CD4-positive, alpha-beta memory T cell (primary cell): ENCODE measurements at places on chromosomes 1 and 21.

GRCh38 chr1:175157200-175157599 lies 35.4 kb downstream of the KIAA0040 start:
- DNase-seq, result no peak
- H3K4me1 ChIP-seq, result peaks cover 13% of the 10 kb centered on the region
- H3K27ac ChIP-seq, result no peak overlapping the region
- no peak overlapping the region for H3K4me3 ChIP-seq
- H3K36me3 ChIP-seq, result peaks cover 13% of the 10 kb centered on the region
- no peaks in the 10 kb centered on the region for H3K27me3 ChIP-seq

GRCh38 chr1:208154040-208154439 lies 90.1 kb downstream of the PLXNA2 start:
- H3K4me1 ChIP-seq, result no peaks in the 10 kb centered on the region
- no peak overlapping the region for H3K4me3 ChIP-seq
- no peak for DNase-seq
- H3K36me3 ChIP-seq, result no peaks in the 10 kb centered on the region
- H3K27ac ChIP-seq, result no peak overlapping the region

DNA sequence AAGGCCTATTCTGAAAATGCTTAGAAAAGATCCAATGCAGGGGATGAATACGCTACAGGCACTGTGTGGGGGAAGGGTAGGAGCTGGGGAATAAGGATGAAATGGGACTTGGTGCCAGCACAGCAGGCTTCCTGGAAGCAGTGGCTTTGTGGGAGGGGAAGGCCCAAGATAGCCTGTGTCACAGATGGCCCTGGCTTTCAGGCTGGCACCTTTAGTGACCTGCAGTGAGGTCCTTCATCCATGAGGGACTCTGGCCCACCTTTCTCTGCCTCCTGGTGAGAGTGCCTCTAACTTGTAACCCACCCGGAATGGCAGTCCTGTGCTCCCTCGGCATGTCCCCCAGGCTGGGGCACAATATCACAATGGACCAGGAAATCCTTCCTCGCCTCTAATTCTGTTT lies 919 bp downstream of the CHI3L1 start:
- no peaks in the 10 kb centered on the region for H3K27me3 ChIP-seq
- no peak for DNase-seq
- H3K36me3 ChIP-seq, result no peaks in the 10 kb centered on the region
- H3K4me3 ChIP-seq, result no peak overlapping the region

GRCh38 chr1:6651909-6652308 lies 27.2 kb downstream of the THAP3 start:
- peaks cover 1% of the 10 kb centered on the region for H3K4me1 ChIP-seq
- H3K27me3 ChIP-seq, result no peaks in the 10 kb centered on the region
- H3K4me3 ChIP-seq, result no peak overlapping the region

GRCh38 chr1:78370779-78371482 lies 119.8 kb upstream of the PTGFR start:
- H3K4me1 ChIP-seq, result no peaks in the 10 kb centered on the region
- no peak for DNase-seq
- H3K36me3 ChIP-seq, result no peaks in the 10 kb centered on the region
- no peak overlapping the region for H3K27ac ChIP-seq

GRCh38 chr1:10237157-10237539 lies 26.8 kb downstream of the KIF1B start:
- H3K4me1 ChIP-seq, result no peaks in the 10 kb centered on the region
- DNase-seq, result no peak
- H3K27ac ChIP-seq, result no peak overlapping the region
- H3K36me3 ChIP-seq, result no peaks in the 10 kb centered on the region
- H3K4me3 ChIP-seq, result no peak overlapping the region
- no peaks in the 10 kb centered on the region for H3K27me3 ChIP-seq

DNA sequence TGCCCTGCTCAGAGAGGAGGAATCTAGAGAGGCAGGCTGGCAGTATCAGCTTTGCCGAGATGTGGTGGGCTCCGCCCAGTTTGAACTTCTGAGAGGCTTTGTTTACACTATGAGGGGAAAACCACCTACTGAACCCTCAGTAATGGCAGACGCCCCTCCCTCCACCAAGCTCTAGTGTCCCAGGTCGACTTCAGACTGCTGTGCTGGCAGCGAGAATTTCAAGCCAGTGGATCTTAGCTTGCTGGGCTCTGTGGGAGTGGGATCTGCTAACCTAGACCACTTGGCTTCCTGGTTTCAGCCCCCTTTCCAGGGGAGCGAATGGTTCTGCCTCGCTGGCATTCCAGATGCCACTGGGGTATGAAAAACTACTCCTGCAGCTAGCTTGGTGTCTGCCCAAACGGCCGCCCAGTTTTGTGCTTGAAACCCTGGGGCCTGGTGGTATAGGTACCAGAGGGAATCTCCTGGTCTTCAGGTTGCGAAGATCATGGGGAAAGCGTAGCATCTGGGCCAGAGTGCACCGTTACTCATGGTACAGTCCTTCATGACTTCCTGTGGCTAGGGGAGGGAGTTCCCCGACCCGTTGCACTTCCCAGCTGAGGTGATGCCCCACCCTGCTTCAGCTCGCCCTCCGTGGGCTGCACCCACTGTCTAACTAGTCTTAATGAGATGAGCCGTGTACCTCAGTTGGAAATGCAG lies 43.6 kb downstream of the C21orf91 start:
- peak overlapping the region; percentile 48 for H3K4me3 ChIP-seq
- DNase-seq, result peak; percentile 62
- H3K27me3 ChIP-seq, result no peaks in the 10 kb centered on the region
- peaks cover 44% of the 10 kb centered on the region for H3K4me1 ChIP-seq
- no peaks in the 10 kb centered on the region for H3K36me3 ChIP-seq

DNA sequence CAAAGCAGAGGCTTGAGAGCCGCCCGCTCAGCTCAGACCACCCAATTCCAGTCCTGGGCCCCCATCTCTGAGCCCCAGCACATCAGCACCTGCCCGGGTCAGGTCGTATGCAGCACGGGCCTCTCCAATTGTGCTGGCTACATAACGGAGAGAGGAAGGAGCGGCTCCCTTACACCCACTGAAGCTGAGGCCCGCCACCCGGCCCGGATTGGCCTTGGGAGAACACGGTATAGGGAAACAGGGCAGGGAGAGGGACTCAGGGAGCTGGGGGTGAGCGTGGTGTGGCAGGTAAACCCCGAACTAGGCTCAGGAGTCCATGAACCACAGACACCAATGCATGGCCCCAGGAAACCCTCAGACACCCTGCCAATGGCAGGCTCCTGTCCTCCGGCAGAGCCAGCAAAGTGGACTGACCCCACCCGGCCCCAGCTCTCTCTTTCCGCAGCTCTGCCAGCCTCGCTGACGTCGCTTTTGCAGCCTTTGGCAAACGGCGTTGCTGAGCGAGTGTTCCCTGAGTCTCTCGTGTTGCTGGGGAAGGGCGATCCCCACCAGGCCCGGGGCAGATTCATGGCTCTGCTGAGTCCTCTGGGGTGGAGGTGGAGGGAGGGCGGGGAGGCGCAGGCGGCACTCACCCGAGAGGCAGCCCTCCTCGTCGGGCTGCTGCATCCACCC lies 16.5 kb downstream of the MEGF6 start:
- H3K36me3 ChIP-seq, result no peaks in the 10 kb centered on the region
- H3K4me1 ChIP-seq, result peaks cover 20% of the 10 kb centered on the region
- H3K27me3 ChIP-seq, result no peaks in the 10 kb centered on the region
- no peak overlapping the region for H3K4me3 ChIP-seq

DNA sequence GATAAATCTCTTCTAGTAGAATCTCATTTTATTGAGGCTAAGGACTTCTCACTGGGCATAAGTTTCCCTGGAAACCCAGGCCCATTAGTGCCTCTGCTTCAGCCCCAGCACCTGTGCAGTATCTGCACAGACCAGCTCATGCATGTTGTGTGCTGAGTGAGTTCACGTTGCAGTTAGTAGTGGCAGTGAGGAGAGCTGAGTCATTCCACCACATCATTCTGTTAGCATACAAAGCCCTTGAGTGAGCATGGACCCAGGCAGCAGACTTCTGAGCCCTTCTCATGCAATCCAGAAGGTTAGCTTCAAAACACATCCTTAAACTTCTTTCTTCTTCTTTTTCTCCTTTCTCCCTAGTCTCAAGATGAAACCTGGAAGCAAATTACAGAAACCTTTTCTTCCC lies 45.8 kb upstream of the NTPCR start:
- no peak for DNase-seq
- no peak overlapping the region for H3K4me3 ChIP-seq
- H3K36me3 ChIP-seq, result no peaks in the 10 kb centered on the region
- peaks cover 9% of the 10 kb centered on the region for H3K4me1 ChIP-seq
- no peak overlapping the region for H3K27ac ChIP-seq

DNA sequence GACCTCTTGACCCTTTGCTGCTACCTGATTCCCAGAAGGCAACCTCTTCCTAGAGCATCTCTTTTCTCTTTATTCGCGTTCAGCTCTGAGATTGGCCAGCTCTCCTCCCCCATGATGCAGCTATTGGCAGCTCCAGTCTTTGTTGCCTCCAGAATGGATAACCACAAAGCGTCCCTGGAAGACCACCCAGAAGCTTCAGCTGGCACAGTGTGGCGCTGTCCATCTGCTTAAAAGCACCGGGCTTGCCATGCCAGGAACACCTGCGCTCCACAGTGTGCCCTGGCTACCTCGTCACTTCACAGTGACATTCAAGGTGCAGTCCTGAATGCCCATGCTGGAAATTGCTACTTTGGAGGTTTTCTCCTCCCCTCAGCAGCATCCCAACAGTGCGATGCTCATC lies 353.9 kb downstream of the LMO4 start:
- no peak overlapping the region for H3K27ac ChIP-seq
- H3K4me1 ChIP-seq, result no peaks in the 10 kb centered on the region
- H3K27me3 ChIP-seq, result no peaks in the 10 kb centered on the region

DNA sequence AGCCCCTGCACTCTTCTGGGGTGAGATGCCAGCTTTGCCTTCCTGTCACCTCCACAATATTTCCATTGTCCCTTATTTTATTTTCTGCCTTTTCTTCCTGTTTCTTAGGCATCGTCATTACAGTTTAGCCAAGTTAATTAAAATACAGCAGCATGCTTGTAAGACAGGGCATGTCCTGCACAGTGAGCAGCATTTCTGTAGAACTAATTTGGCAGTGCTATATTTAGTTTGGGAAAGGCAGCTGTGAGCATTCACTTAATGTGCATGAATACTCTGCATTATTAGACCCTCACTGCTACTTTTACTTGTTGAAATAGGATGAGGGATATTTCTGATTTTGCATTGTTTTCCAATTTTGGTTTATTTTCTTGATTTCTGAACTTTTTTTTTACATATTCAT lies 133.3 kb downstream of the KCNK2 start:
- no peaks in the 10 kb centered on the region for H3K4me1 ChIP-seq
- no peaks in the 10 kb centered on the region for H3K36me3 ChIP-seq
- no peaks in the 10 kb centered on the region for H3K27me3 ChIP-seq
- H3K4me3 ChIP-seq, result no peak overlapping the region

DNA sequence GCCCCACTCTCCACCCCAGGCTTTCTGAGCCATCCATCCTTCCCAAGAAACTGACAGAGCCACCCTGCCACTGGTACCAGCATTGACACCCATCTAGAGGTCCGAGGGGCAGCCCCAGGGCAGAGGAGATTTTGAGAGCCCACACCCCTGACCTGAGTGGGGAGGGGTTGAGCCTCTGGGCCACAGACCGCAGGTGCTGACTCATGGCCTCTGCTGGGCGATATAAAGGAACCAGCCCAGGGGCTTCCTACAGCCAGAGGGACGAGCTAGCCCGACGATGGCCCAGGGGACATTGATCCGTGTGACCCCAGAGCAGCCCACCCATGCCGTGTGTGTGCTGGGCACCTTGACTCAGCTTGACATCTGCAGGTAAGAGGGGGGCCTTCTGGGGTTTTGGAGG lies at the start of gene PADI4:
TSS of gene PADI4 (plus strand) at position 252 of the 400 bp plus-strand sequence. CDS start at position 278, 26 bp downstream.
- DNase-seq, result no peak
- peaks cover 4% of the 10 kb centered on the region for H3K4me1 ChIP-seq
- H3K27me3 ChIP-seq, result no peaks in the 10 kb centered on the region
- H3K27ac ChIP-seq, result no peak within 1 kb of the TSS
- no peaks in the 10 kb centered on the region for H3K36me3 ChIP-seq

DNA sequence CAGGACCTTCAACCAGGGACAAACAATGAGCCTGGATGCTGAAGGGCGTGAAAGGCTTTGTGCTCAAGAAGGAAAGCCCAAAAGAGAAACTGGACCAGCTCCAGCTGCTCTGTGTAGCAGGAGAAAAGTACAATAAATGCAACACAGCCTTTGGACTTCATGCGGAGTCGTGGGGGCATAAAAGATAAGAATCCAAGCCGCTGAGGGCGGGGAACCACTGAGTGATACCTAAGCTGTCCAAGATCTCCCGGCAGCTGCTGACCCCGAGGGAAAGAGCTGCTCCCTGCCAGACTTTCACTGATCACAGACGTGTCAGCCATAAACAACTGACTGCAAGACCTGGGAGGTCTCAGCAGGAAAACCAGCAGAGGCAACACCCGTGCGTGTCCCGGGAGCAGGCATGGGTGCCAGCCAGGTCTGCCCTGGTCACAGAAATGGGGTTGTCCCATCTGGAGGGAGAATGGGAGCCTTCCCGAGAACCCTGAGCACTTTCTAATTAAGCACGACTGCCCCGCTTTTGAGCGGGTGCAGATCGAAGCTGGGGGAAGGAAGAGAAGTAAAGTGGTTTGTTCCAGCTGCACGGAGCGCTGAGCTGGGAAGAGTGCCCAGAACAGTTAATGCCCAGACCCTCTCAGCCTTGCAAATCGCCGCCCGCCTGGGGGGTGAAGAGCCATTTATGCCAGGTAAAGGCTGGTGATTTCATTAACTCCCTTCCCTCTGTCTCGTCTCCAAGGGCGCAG lies 68.3 kb upstream of the TARDBP start:
- DNase-seq, result no peak
- H3K36me3 ChIP-seq, result no peaks in the 10 kb centered on the region
- no peak overlapping the region for H3K27ac ChIP-seq
- H3K4me3 ChIP-seq, result no peak overlapping the region

DNA sequence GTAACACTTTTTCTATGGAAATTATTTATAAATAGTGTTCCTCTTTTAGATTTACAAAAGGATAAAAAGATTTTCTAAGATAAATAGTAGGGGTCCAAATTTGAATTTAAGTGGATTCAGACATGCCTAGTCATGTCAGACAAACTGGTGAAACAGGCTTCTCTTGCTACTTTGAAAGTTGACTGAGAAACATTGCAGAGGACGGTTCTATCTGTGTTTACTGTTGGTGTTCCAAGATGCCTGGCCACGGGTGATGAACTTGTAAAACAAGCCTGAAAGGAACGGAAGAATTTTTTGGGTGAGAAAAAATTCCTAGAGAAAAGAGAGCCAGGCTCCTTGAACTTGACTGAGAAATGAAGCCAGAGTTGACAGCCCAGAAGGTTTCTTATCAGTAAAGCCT lies 2.2 kb downstream of the KRTAP19-1 start:
- DNase-seq, result no peak
- H3K27me3 ChIP-seq, result no peaks in the 10 kb centered on the region
- H3K4me3 ChIP-seq, result no peak overlapping the region
- H3K4me1 ChIP-seq, result no peaks in the 10 kb centered on the region
- no peak overlapping the region for H3K27ac ChIP-seq

GRCh38 chr1:115828101-115829022 lies 12.6 kb downstream of the NHLH2 start:
- H3K36me3 ChIP-seq, result no peaks in the 10 kb centered on the region
- H3K27ac ChIP-seq, result no peak overlapping the region
- peaks cover 9% of the 10 kb centered on the region for H3K27me3 ChIP-seq
- H3K4me1 ChIP-seq, result no peaks in the 10 kb centered on the region
- H3K4me3 ChIP-seq, result no peak overlapping the region
